ENCODE measurements at places on chromosomes 6 and 20. TPM values are rescaled to one million over a fixed set of nuclear protein-coding genes. Genes with fewer than 3 reads are reported as not detected.

GRIK2 gene
- total RNA-seq, result not detected

INSM1 gene
- 6.1 TPM for total RNA-seq

BEND6 gene
- total RNA-seq, result not detected

BPIFA1 gene
- total RNA-seq, result not detected

SERAC1 gene
- total RNA-seq, result 3.9 TPM

ADGRF4 gene
- not detected for total RNA-seq

OXT gene
- total RNA-seq, result 0.40 TPM

TFB1M gene
- 56.4 TPM for total RNA-seq

CRIP3 gene
- 1.8 TPM for total RNA-seq

COL21A1 gene
- total RNA-seq, result not detected

LY6G6F gene
- total RNA-seq, result not detected

GRM1 gene
- not detected for total RNA-seq

STMN3 gene
- total RNA-seq, result 17.6 TPM

OR2H1 gene
- total RNA-seq, result not detected

Data from activated CD4-positive, alpha-beta T cell treated with anti-CD3 and anti-CD28 coated beads for 36 hours (primary cell).